ENCODE measurements at places on chromosomes 4 and X. TPM values are rescaled to one million over a fixed set of nuclear protein-coding genes. Genes with fewer than 3 reads are reported as not detected.

Gene NPFFR2
- not detected for polyA plus RNA-seq

Gene PCYT1B
- not detected for polyA plus RNA-seq

Gene PF4V1
- polyA plus RNA-seq = 6.4 TPM

Gene MND1
- polyA plus RNA-seq = 0.67 TPM

Gene OPN1LW
- not detected for polyA plus RNA-seq

Gene AWAT2
- polyA plus RNA-seq = not detected

Gene BRS3
- polyA plus RNA-seq = not detected

Measured in immature natural killer cell (primary cell).